ENCODE measurements at places on chromosomes 12 and 14.

GRCh38 chr14:24690492-24690891, 56.5 kb upstream of the GZMB start:
- DNase-seq: no peak

GRCh38 chr14:101109347-101109638, 205.8 kb upstream of the RTL1 start:
- no peak for DNase-seq

DNA sequence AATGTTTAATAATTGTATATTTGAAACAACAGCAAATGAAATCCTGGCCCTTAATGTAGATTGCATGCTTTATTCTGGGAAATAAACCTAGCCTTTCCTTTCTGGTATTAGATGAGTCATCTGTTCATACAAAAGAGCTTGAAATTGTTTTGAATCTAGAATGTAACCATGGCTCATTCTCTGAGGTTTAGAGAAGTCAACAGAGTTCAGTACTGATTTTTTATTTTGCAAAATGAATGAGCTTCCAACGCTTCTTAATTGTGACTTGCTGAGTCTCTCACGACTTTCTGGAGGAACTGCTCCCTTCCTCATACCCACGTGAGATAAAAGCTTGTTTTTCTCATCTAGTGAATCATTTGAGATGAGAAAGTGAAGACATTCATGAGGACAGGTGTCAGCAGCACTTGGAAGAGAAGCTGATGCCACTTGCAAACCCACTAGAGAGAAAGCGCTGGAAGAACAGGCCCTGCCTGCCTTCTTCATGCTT, 509.6 kb downstream of the VRK1 start:
- no peak for DNase-seq

- DNase-seq: no peak
Measured at GRCh38 chr14:75155169-75155568, 21.2 kb downstream of the TMED10 start.

GRCh38 chr14:88030079-88030478, 25.1 kb downstream of the GPR65 start:
- DNase-seq: no peak

All from dorsolateral prefrontal cortex (tissue), 122 donors.